ENCODE measurements at places on chromosomes 16 and 17.
A peak's percentile ranks its signal among the peaks of the same experiment; 100 is the strongest.

GRCh38 chr17:38908676-38909181 lies 16.7 kb upstream of the LASP1NB start:
- no peak for DNase-seq

GRCh38 chr17:68457539-68458259 lies 403 bp upstream of the WIPI1 start:
- peak; percentile 97 for DNase-seq

- DNase-seq: no peak
Observed at GRCh38 chr16:11205754-11206581, 50.0 kb downstream of the SOCS1 start.

GRCh38 chr16:17026600-17027242 lies 444.0 kb downstream of the XYLT1 start:
- DNase-seq: no peak

DNA sequence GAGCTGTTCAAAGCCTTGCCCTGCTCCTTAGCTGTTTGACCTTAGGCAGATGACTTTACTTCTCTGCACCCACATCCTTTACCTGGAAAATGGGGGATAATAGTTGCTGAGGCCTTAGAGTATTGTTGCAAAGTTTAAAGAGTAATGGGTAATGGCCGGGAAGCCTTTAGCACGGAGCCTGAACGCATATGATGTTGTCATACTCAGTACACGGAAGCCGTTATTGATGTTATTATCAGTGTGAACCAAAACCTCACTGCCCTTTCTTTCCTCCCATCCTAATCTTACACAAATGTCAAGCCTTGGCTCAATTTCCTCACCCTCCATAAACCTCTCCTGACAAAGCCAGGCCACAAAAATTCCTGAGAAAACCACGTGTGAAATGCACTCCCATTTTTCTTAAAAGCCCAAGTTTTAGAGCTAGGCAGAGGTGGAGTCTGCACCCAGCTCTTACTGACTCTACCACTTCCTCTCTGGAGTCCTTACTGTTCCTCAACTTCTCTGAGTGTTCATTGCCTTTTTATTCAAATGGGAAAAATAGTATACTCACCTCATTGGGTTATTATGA lies 67.3 kb upstream of the CACNG3 start:
- no peak for DNase-seq

DNA sequence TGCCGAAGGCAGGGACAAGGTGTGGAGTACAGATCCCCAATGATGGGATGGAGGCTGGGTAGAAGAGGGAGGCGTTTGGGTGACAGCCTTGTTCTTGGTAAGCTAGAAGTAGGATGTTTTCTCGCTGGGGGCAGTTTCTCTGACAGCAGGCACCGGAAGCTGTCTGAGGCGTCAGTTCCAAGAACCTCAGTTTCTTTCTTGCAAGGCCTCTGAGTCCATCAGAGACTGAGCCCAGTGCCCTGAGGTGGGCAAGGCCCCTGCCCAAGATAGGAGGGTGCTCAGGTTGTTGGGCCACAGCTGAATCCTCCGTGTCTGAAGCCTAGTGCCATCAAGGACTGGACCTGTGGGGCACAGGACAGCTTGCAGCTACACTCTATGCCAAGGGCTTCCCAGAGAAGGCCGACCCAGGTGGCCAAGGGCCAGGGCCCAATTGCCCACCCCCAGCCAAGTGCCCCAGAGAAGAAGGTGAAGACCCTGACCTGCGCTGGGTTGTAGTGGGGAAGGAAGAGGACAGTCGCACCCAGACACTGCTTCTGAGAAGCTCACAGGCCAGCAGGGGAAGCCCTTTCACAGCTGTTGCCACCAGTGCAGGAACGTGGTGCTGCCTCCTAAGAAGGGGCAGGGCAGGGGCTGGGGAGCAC lies 13.1 kb downstream of the CYB5D2 start:
- no peak for DNase-seq

- DNase-seq: no peak
Observed at GRCh38 chr17:57919918-57920317, 35.3 kb downstream of the CUEDC1 start.

- peak; percentile 83 for DNase-seq
Observed at GRCh38 chr16:15993946-15994665, 44.7 kb downstream of the ABCC1 start.

DNA sequence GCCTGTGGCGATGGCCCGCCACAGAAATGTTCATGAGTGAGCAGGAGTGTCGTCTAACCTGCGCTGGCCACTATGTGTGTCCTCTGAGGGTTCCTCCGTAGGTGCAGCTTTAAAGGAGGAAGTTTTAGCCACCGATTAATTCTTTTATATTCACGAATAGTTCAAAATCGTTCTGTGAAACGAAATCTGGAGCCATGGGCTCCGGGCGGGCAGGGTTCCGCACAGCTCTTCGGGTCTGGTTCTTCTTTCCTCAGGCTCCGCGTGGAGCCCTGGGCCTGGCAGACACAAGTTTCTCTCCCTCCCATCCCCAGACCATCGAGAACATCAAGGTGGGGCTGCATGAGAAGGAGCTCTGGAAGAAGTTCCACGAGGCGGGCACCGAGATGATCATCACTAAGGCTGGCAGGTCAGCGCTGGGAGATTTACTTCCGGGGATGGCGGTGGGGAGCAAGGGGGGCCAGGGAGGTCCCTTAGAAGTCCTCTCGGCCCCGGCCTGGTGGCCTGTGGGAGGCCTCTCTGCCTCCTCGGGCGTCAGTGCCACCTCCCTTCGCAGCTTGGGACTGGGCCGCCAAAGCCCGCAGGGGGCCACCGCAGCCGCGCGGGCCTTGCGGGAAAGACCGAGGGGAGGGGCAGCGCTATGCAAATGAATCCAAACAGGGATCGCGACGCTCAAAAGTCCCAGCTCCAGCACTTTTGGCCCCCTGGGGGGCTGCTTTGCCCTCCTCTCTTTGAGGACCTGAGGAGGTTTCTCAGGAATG lies 5.2 kb downstream of the TBX4 start:
- DNase-seq: no peak

- no peak for DNase-seq
Observed at GRCh38 chr16:85891033-85891775, 7.8 kb upstream of the IRF8 start.

- no peak for DNase-seq
Observed at GRCh38 chr16:57303021-57303909, 18.8 kb upstream of the PLLP start.

DNA sequence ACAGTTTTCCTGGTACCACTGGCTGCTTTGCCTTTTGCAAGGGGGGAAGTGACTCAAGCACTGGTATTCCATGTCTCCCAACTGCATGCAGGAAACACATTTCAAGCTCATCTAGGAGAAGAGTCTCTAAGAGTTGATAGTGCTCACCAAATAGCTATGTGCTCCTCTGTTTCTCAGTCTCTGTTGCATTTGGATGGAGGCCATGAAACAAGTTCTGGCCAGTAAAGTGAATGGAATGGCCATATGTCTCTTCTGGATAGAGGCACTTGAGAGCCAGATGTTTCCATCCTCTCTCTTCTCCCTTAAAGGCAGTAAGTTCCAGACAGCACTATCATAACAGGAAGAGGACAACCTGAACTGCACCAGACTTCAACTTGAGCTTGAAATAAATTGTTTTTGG lies 60.6 kb downstream of the C16orf82 start:
- DNase-seq: peak; percentile 83

DNA sequence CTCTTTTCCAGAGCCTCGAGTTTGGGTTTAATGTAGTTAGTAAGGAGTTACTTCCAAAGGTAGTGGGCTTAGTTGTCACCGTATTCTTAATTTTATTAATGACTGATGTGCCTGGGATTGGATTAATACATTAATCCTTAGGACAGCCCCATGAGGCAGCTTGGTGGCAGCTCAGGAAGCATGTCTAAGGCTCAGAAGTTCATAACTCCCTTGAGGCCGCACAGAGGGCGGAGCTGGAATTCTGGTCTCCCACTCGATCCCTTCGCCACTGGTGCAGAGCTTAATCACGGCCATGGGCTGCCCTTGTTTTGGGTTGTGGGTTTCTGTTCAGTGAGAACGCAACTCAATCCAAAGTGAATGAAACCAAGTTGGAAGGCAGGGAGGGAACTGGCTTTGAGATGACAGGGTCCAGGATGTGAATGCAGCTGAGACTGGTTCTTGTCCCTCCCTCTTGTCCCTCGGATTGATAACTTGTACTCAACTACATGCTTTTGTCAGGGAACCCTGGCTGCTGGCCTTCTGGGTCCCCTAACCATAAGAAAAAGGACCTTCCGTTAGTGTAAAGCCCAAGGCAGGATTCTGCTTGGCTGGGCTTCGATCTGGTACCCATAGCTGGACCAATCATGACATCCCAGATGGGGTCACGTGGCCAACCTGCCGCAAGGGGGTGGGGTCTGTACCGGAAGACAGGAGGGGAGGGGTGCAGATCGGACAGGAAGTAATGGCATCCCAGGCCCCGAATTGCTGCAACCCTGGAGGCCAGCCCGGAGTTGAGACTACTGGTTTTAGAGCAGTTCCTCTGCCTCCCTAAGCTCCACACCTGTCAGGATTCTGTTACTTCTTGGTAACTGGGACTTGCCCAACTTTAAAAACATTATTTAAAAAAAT lies 45.4 kb downstream of the SNX20 start:
- DNase-seq: no peak

DNA sequence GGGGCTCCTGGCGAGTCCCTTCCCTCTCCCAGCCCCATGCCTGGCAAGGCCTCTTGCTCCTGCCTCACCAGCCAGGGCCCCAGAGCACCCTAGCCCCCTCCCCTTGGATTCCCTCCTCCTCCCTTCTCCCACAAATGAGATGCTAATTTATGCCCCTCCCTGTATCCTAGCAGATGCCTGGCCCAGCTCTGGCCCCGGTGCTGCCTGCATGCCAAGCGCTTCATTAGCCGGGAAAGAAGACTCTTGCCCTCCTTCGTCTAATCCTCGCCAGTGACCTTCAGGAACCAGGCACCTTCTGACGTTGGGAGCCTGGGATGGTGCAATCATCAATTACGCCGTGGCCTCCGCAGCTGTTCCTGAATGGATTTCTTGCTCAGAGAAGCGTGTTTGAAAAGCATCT lies 127.8 kb downstream of the SDK2 start:
- no peak for DNase-seq

GRCh38 chr16:6611535-6611934 lies 721.1 kb upstream of the RBFOX1 start:
- DNase-seq: no peak

DNA sequence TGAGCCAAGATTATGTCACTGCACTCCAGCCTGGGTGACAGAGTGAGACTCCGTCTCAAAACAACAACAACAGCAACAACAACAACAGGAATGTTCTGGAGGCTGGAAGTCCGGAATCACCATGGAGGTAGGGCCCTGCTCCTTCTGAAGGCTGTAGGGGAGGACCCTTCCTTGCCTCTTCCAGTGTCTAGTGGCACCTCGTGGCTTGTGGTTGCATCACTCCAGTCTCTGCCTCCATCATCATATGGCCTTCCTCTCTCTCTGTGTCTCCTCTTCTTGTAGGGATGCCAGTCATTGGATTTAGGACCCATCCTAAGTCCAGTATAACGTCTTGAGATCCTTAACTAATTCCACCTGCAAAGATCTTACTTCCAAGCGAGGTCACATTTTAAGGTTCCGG lies 14.0 kb downstream of the NAGPA start:
- no peak for DNase-seq

GRCh38 chr17:58193641-58194255 lies 1.2 kb downstream of the EPX start:
- DNase-seq: no peak

- no peak for DNase-seq
Observed at GRCh38 chr17:75909051-75909811, 4.5 kb upstream of the MRPL38 start.

GRCh38 chr16:8885674-8886592 lies 3.8 kb downstream of the LITAFD start:
- DNase-seq: peak; percentile 61

DNA sequence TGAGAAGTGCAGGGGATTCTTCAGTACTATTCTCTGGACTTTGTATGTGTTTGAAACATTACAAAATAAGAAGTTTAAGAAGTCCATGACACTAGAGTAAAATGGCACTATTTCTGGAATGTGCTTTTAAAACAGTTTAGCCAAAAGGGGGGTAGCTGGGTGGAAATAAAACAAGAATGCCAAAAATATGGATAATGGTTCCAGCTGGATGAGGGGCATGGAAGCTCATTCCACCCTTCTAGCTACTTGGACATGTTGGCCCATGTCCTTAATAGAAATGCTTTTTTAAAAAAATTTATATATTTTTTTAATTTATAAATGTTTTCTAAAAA lies 13.1 kb downstream of the ZC3H7A start:
- peak; percentile 46 for DNase-seq

DNA sequence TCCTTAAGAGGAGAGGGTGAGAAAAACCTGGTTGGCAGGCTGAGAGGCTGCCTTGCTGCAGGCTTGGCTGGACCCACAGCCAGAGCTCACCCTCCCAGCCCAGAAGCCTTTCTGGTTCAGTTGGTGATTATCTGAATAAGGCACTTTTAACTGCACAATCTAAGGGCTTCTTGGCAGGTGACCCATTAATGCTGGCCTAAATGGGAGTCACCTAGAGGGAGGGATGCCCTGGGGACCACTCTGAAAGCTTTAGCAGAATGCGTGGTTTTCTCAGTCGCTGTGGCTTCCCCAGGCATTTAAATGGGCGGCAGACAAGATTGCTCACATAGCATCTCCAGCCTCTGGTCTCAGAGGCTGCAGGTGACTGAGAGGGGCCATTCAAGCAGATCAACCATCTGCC lies 33.2 kb upstream of the SHISA9 start:
- DNase-seq: no peak

- no peak for DNase-seq
Observed at GRCh38 chr17:40069751-40070708, 7.3 kb downstream of the THRA start.

DNA sequence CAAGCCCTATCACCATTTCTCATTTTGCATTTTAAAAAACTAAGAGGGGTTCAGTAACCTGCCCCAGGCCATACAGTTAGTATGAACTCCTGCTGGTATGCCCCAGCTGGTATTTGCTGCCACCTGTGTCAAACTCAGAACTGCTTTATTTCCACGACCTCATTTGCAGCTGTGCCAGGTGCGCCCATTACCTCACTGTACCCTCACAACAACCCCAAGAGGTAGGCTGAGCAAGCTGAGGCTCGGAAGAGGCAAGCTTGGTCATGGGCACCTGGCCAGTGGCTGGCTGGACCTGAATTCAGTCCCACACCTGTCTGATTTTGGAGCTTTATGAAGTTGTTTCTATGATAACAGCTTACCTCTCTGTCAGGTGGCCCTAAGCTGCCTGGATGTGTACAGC lies 7.6 kb downstream of the EPN2 start:
- DNase-seq: no peak

DNA sequence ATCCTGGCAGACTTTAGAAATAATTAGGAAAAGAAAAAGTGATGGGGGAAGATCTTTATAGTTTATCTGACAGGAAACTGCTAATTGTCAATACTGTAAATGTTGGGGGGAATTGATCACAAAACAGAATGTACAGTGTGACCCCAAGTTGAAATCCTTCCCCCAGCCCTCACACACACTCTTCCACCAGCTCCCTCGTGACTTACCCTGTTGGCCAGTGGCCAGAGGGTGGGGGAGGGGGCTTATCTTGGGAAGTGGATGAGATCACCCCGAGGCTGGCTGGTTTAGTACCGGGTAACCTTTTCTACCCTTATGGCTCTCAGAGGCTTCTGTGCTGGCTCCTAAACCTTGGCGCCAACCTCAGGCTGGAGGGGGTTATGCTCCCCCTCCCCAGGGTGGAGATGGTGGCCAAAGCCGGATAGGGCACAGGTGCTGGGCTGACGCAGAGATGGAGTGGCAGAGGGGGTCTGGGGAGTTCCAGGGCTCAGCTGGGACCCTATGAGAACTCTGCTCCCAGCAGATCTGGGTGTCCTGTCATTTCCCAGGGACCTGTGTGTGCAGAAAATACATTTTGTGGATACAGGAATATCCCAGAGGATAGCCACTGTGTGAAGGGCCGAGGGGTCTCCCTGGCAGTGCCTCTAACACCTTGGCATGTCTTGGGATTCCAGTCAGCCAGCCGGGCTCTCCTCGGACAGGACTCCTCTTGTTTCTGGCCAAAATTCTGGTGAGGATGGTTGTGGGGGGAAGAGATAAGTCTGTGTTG lies 18.6 kb downstream of the CDH16 start:
- peak; percentile 66 for DNase-seq

All from fibroblast of skin of back (primary cell).